Right forelimb (tissue), 1 donor: ENCODE measurements at places on chromosomes 1 and 21.

DNA sequence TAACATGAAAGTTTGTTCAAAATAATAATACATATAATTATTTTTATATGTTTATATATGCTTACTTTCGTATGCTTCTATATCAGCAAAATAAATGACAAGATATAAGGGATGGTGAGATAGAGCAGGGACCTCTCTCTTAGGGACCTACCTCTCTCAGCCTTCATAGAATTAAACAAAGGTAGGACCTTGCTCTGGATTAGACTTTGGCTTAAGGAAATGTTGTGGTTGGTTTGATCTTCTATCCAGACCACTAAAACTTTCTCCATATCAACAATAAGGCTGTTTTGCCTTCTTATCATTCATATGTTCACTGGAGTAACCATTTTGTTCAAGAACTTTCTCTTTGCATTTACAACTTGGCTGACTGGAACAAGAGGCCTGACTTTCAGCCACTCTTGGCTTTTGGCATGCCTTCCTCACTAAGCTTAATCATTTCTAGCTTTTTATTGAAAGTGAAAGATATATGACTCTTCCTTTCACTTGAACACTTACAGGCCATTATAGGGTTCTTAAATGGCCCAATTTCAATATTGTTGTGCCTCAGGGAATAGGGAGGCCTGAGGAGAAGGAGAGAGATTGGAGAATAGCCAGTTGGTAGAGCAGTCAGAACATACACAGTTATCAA is 14.4 kb downstream of the FRRS1 start:
- DNase-seq: no peak

DNA sequence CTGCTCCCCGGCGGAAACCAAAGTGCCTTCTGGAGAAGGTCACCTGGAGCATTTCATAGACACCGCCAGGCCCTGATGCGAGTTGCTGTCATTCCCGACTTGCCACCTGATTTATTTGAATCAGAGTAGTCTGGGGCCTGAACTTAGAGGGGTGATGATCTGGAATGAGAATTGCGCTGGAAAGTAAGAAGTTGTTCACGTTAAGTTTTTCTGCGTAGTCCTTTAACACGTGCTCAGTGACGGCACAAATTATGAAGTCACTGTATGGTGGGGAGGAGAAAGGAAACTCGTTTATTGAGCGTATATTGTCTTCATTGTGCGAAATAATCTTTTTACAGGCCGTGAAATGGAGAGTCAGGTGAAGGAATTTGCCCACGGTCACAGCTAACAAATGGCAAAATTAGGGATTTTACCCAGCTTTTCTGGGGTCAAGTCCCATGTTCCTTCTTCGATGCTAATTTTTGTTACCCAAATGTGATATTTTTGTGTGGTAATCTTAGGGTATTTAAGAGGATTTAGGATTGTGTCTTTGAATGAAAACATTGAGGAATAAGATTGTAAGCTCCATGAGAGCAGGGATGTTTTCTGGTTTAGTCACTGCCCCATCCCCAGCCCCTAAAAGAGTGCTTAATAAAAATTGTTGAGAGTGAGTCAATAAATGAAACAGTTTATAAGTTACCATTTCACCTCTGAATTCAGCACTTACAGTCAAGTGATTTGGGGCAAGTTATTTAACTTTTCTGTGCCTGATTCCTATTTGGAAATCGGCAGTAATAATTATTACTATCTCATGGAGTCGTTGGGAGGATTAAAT is 46.4 kb upstream of the NBL1 start:
- no peak for DNase-seq

DNA sequence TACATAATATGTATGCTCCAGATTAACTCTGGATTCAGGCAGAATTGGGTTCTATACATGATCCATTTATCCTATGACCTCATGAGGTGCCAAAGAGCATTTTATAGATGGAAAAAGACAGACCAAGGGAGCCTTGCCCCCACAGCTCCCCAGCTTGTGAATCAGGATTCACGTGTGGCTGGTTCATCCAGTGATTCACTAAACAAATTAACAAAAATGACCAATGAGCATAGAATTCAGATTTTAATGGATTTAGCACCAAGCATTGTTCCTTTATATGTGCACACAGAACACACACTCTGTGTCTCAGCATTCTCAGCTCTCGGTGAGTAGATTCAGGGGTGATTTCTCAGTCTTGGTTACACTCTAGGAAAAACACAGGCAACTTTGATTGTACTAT is 51.7 kb upstream of the BARHL2 start:
- no peak for DNase-seq

GRCh38 chr1:243213045-243213787 is 41.9 kb downstream of the CEP170 start:
- no peak for DNase-seq

GRCh38 chr1:31576743-31577455 is 584 bp downstream of the TINAGL1 start:
- no peak for DNase-seq
